Stimulated activated CD4-positive, alpha-beta T cell treated with anti-CD3 and anti-CD28 coated beads, TNF-alpha, amount 100 ng/mL, for 24 hours (primary cell): ENCODE measurements at places on chromosomes 2 and 18.

- DNase-seq: no peak
Measured at GRCh38 chr18:10690366-10690765, 164.5 kb downstream of the NAPG start.

- no peak for DNase-seq
Measured at GRCh38 chr2:236748385-236748784, 178.8 kb downstream of the ACKR3 start.

DNA sequence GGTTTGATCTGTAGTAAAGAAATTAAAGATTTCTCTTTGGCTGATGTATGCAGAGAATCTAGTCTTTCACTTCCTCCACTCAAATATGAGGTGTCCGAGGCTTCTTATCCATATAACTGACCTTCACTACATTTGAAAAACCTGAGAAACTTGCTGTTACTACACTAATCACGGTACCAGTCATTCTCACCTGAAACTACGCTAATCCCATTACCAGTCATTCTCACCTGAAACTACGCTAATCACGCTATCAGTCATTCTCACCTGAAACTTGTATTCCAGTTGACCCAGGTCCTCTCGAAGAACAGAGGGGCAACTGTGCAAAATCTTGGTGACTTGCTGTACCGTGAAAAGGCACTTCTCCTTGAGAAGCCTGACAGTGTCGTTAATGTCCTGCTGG lies 5.1 kb downstream of the MTERF4 start:
- DNase-seq: no peak

DNA sequence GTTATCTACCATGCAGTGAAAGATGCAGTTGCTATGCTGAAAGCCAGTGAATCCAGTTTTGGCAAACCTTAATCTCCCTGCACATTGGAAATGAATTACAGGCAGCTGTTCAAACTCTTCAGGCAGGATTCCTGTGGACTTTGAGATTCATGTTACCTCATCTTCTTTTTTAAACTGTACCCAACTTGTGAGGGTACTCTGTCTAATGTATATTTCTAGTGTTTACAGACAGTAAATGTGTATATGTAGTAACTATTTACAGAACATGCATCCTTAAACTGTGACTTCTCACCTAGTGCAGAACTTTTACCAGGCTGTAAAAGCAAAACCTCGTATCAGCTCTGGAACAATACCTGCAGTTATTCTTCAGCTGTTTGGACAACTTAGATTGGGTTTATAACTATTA lies 50.9 kb downstream of the KDM3A start:
- no peak for DNase-seq

GRCh38 chr2:240620149-240620731 lies 5.0 kb upstream of the GPR35 start:
- no peak for DNase-seq

DNA sequence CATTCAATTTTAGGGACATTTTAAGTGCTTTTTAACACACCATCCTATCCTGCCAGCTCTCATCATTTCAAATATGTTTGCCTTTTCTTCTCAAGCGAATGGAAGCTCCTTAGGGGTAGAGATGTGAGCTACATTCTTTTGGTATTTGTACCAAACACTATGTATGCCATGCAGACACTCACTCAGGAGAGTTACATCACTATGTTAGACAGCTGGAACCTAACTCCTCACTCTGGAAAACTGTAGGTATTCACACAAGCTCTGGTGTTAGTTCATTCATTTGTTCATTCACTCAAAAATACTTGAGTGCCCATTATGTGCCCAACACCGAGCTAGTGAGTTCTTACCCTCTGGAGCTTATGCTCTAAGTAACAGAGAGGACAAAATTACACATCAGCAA lies 26.4 kb upstream of the RNU4ATAC start:
- no peak for DNase-seq

- DNase-seq: no peak
Measured at GRCh38 chr18:42159146-42159545, 204.1 kb downstream of the PIK3C3 start.

DNA sequence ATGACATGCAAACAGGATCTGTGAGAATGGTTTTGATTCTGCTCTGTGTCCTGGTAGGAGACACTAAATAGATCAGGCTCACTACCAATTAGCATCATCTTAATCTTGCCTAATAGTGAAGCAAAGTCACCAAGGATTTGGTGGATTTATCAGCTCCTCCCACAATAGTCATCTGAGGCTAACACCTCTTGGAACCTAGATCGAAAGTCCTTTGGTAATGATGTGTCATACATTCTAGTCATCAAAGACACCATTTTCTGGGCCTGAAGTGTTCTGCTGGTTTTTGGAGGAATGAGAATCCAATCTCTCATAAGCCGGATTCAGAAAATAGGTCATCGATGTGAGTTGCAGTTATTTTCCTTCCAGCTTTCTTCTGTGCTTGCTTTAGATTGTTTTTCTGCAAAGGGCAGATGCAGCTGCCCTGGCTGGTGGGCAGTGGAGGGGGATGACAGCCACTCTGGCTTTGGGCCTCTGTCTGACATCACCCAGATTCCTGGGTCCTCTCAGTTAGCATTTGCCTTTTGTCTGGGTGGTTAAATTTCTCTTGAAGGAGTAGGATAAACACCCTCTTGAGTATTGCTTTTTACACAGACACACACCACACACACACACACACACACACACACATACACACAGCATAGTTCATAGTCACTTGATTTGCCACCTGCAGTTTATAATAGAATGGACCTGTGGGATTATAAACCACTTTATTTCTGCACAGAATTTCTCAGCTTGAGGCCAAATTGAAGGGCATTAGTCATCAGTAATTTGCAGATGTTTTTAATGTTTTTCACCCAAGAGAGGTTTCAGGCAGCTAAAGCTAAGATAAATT lies at the start of gene MYO3B:
TSS of gene MYO3B (plus strand) at position 198 of the 832 bp plus-strand sequence. CDS start at position 339, 141 bp downstream.
- DNase-seq: no peak

- DNase-seq: no peak
Measured at GRCh38 chr2:148548716-148549400, 95.7 kb upstream of the EPC2 start.

GRCh38 chr2:170742896-170743529 lies 27.2 kb upstream of the ERICH2 start:
- DNase-seq: no peak

DNA sequence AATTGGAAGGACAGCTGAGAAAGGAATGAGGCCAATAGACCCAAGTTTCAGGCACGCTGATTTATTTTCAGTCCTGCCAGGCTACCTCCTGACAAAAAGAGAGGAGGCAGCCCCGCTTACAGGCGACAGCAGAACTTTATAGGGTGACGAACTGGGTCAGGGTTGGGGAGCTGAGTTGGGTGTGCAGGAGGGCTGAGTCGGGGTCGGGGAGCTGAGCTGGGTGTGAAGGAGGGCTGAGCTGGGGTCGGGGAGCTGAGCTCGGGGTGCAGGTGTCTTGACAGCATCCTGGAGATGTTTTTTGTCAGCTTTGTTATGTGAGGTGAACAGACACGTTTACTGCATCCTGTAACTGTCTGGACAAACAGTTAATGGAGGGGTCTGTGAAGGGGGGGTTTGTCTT lies 342.2 kb downstream of the ADCYAP1 start:
- DNase-seq: no peak

- DNase-seq: no peak
Measured at GRCh38 chr2:104704496-104705245, 149.2 kb upstream of the POU3F3 start.
